Stimulated activated CD4-positive, alpha-beta T cell treated with anti-CD3 and anti-CD28 coated beads, Interleukin-15, amount 100 ng/mL, for 48 hours (primary cell): ENCODE measurements at places on chromosomes 1 and 21.
A peak's percentile ranks its signal among the peaks of the same experiment; 100 is the strongest.

GRCh38 chr1:16888860-16889816 lies 6.6 kb upstream of the RNU1-2 start:
- DNase-seq: peak; percentile 59

- DNase-seq: peak; percentile 21
These were observed 113.8 kb downstream of the SYF2 start for GRCh38 chr1:25118546-25118945.

GRCh38 chr1:58773406-58773840 lies 10.4 kb downstream of the JUN start:
- DNase-seq: no peak

DNA sequence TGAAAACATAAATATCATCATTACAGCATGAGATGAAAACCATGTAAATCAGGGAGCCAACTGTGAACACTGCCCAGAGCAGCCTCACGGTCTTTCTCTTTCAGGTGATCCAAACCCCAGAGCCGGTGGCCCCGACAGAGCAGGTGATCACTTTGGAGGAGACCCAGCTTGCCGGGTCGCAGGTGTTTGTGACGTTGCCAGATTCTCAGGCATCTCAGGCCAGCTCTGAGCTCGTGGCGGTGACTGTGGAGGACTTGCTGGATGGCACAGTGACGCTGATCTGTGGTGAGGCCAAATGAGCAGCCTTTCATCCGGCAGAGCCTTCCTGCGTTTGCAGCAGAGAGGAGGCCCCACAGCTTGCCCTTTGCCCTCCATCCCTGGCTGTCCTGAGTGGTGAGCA lies 37.2 kb upstream of the EPHA8 start:
- DNase-seq: no peak

DNA sequence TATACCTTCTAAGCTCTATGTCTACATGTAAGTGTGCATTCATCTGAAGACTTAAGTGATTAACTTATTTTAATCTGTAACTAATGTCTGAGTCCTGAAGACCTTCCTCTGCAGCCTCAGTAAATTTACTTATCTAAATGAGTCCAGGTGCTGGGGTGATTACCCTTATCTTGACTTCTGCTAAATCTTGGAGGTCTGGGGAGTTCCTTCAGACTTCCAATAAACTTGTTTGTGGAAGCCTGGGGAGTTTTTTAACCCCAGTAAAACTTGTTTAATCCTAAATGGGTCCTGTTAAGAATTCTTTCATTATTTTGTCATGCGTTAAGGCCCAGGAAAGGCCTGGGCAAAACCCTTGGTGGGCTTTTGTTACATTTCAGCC lies 37.0 kb downstream of the RSPH1 start:
- no peak for DNase-seq
